ENCODE measurements at places on chromosomes 2 and 18. TPM values are rescaled to one million over a fixed set of nuclear protein-coding genes. Genes with fewer than 3 reads are reported as not detected.

TMEM163 gene
- not detected for total RNA-seq

BCL11A gene
- 1.3 TPM for total RNA-seq

TNFAIP6 gene
- 20.0 TPM for total RNA-seq

GULP1 gene
- 12.6 TPM for total RNA-seq

VWA3B gene
- not detected for total RNA-seq

LIMS3 gene
- total RNA-seq = 1.9 TPM

AFF3 gene
- total RNA-seq = 0.58 TPM

CFC1B gene
- not detected for total RNA-seq

UNC80 gene
- total RNA-seq = not detected

MRO gene
- total RNA-seq = 0.82 TPM

SIX3 gene
- not detected for total RNA-seq

GAREM2 gene
- 2.8 TPM for total RNA-seq

ASB1 gene
- total RNA-seq = 16.3 TPM

GREB1L gene
- 11.2 TPM for total RNA-seq

FEV gene
- not detected for total RNA-seq

RNF144A gene
- total RNA-seq = 20.3 TPM

PROKR1 gene
- not detected for total RNA-seq

TTR gene
- not detected for total RNA-seq

HOXD12 gene
- not detected for total RNA-seq

ADAM23 gene
- total RNA-seq = 1.5 TPM

ZNF407 gene
- 5.3 TPM for total RNA-seq

SPC25 gene
- total RNA-seq = 0.35 TPM

PSMA8 gene
- not detected for total RNA-seq

GRHL1 gene
- total RNA-seq = not detected

GLS gene
- total RNA-seq = 150 TPM
